ENCODE measurements at places on chromosomes 2 and 18.

- DNase-seq = no peak
Measured at GRCh38 chr2:148162871-148163270, 142.0 kb downstream of the MBD5 start.

DNA sequence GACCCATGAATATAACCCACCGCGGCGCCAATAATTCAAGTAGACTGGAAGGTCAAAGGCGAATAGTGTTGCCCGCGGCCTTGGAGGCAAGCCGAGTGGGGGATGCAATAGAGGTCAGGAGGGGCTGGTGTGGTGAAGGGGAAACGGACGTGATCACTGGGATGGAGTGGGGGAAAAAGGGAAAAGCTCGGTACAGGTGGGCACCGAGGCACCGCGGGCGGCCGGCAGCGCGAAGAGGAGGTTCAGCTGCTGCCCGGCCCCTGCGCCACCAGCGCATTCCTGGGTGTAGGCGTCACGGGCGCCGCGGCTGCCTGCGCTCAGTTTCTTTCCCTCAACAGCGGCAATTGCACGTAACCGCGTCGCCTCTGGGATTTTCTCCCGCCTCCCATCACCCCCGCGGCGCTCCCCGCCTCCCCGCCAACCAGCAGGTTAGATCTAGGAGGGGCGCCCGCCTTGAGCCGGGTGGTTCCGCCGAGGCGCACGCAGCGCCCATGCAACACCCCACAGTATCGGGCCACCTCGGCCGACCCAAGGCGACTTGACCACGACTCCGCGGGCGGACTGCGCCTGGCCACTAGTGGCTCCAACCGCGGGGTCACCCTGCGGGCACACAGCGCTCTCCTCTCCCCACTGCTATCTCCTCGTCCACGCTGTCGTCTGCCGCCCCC, 1.5 kb downstream of the RND3 start:
- DNase-seq = no peak

DNA sequence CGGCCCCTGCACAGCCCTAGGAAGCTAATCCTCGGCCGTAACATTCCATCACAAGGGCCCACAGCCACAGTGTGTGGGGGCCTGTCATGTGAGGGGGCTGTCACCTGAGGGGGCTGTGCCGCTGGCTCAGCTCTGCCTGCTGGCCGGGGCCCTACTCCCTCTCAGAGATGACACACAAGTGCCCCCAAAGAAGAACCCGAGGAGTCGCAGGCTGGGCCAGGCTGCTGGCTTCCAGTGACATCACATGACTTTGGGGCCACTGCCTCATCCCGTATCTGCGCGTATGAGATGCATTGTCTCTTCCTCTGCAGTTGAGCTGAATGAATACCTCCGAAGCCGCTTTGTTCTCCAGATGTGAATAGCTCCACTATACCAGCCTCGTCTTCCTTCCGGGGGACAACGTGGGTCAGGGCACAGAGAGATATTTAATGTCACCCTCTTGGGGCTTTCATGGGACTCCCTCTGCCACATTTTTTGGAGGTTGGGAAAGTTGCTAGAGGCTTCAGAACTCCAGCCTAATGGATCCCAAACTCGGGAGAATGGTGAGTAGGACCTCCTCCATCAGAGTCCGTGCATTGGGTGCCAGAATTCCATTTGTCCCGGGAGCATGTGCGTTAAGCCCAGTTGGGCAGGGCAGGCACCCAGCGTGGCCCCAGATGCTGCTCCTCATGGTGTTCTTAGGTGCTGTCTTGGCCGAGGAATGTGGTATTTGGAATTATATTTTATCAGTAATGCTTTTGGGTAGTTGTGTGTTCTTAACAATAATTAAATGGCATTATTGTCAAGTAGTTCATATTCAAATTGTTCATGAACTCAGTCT, at the start of gene CNDP1:
Gene CNDP1 (plus strand): TSS at position 351 of the 820 bp plus-strand sequence. CDS start 168 bp downstream, at position 519.
- DNase-seq = no peak

GRCh38 chr2:173602153-173602795, 247.6 kb downstream of the CDCA7 start:
- DNase-seq = no peak

- no peak for DNase-seq
Measured at GRCh38 chr2:1743396-1744150, 742 bp downstream of the PXDN start.

- no peak for DNase-seq
Measured at GRCh38 chr18:31573051-31573450, 18.6 kb upstream of the TTR start.

DNA sequence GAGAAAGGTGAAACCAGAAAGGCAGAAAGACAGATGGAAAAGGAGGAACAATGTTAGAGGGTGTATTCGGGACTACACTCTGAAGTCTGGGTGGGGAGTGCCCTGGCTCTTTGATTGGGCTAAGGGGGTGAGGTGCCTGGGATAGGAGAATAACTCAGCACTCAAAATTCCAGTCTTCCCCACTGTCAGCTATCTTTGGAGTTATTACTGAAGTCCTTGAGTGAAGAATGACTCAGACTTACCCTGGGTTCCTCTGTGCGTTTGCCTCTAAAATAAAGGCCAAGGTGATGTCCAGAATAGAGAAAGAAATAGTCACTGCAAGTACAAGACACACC, 151.8 kb upstream of the SERPINE2 start:
- no peak for DNase-seq

DNA sequence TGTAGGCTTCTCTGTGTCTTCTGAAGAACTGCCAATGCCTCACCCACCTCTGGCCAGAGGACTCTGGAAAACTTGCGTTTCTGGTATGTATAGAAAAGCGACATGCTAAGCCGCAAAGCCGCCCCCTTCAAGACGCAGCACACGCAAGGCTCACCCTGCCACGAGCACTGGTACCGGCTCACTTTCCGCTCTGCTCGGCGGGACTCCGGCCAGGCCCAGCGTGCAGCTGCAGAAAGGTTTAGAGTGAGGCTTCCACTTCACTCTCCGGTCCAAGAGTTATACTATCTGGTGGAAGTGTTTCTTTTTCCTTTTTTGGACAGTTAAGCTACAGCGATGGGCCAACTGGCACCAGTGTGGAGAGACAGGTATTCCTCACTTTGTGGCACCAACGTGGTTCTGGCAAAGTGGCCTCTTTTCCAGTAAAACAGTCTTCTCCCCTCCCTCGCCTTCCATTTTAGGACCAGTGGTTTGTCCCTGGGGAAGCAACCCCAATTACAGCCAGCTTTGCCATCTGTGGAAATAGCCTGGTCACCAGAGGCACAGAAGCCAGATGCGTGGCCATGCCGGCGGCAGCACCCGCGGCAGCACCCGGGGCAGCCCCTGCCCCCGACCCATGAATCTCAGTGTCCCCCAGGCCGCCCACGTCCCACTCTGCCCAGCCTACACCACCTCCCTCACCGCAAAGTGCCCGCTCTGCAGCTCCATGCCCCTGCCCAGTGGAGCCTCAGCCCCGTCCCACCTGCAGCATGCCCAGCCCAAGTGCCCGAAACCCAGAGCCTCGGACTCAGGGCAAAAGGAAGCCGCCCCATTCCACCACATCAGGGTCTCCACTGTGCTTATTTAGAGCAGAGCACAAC, 91.6 kb upstream of the CTDP1 start:
- no peak for DNase-seq

DNA sequence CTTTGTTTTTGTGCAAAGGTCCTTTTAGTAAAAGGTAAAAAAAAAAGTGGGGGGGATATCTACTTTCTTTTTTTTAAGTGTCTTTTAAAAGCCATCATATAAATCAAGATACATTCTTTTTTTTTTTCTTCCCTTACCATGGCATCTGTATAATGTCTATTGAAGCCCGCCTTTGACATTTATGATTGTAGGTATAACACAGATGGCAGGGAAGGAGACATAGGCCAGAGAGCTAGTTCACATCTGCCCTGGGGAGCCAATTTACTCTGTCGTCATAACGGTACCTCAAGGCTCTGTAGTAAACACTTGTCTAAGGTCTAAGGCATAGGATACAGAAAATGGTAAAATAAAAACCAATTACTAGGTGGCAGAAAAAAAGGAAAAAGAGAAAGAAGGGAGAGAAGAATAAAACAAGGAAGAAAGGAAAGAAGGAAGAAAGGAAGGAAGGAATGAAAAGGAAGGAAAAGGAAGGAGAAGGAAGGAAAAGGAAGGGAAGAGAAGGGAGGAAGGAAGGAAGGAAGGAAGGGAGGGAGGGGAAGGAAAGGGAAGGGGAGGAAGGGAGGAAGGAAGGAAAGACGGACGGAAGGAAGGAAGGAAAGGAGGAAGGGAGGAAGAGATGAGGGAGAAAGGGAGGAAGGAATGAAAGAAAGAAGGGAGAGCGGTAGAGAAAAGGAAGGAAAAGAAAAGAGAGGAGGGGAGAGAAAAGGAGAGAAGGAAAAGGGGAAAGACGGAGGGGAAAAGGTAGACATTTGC, 343.5 kb downstream of the RBM43 start:
- no peak for DNase-seq

GRCh38 chr2:7015007-7015950, 98.1 kb downstream of the RNF144A start:
- no peak for DNase-seq

- DNase-seq = no peak
Measured at GRCh38 chr2:127864877-127865276, 6.9 kb upstream of the POLR2D start.

DNA sequence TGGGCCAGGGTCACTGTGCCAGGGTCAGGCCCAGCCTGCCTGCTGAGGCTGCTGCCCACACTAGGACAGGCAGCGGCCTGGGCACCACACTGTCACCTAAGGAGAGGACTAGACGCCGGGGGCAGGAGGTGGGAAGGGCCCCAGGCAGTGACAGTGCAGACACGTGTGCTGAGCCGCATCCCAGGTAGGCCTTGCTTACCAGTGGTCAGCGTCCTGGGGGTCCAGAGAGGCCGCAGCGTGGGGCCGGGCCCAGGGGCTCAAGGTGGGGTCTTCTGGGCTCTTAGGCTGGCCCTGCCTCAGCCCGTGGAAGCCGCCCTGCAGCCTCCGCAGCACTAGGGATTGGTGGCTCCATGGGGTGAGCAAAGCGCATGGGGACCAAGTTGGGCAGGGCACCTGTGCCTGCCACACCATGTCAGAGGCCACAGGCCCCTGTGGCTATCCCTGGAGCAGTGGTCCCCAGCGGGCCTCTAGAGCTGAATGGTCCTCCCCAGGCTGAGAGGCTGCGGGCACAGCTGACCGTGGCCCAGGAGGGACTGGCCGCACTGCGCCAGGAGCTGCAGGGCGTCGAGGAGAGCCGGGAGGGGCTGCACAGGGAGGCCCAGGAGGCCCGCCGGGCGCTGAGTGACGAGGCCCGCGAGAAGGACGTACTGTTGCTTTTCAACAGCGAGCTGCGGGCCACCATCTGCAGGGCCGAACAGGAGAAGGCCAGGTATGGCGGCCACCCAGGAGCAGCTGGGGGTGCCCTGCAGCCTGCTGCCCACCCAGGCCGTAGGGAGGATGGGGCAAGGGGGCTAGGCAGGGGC, 35.2 kb upstream of the SNED1 start:
- DNase-seq = no peak

DNA sequence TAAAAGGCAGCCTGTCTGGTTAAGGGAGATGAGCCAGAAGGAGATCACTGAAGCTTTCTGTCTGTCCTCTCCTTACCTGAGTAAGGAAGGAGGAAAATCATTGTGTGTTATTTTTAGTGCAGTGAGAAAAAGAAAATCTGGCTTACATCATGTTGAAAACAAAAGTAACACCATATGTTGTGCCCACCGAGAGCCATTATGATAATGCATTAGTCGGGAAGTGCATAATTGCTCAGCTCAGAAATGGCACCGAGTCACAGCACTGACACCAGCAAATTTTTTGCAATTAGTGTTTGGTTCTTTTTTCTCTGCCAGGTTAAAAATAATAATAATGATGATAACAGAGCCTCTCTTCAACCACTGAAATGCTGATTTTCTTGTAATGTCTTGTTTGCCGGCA, 46.6 kb downstream of the HNMT start:
- DNase-seq = no peak

- no peak for DNase-seq
Measured at GRCh38 chr2:239238381-239238780, 162.4 kb downstream of the HDAC4 start.

GRCh38 chr2:235740821-235741220, 247.0 kb downstream of the AGAP1 start:
- DNase-seq = no peak

- no peak for DNase-seq
Measured at GRCh38 chr2:233081232-233081730, 21.1 kb downstream of the INPP5D start.

DNA sequence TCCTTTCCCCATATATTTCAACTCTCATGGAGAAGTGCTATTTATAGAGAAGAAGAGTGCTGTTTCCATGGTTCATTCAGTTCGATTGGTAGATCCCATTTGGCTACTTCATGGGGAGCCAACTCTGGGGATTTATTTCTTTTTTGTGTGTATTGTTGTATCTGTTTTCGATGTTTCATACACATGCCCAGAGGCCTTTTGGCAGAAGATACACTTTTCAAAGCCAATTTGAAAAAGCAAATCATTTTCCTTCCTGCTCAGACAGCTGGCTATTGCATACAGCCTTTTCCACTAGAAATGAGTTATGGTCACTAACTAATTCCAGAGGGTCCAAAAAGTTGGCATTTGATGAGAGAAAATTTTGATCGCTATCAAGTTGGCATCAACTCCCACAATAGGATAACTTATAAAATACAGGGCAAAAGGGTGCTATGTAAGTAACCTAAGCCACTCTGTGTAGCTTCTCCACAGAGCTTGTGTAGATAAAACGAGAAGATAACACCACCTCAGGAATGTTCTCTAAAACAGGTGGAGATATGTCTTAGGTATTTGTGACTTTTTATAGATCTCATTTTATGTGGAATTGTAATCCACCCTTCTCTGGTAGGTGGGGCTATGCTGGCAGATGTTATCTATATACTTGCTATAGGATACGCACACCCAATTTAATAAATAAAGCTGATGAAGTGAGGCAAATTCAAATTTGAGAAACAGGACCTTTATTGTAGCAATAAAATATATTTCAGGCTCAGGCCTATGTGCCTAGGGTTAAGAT, 798.5 kb downstream of the SATB2 start:
- DNase-seq = no peak

- DNase-seq = no peak
Measured at GRCh38 chr2:113996671-113997594, 107.0 kb downstream of the ACTR3 start.

GRCh38 chr2:204364860-204365535, 180.3 kb upstream of the PARD3B start:
- no peak for DNase-seq

DNA sequence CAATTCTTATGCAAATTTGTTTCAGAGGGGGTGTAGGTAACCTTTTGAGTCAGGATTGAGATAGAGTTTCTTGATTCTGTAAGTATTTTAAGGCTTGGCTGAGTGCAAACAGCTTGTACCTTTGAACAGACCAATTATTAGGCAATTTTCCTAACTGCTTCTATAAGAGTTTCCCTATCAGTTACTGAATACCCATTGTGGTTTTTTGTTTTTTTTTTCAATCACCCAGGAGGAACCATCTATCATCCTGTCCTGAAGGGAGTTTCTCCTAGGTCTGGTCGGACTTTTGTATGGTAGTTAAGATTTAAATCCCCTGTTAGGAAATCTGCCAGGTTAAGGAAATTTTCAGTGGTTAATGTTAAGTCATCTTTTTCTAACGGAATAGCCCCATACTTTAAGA, 319.4 kb upstream of the SLC39A10 start:
- DNase-seq = no peak

GRCh38 chr2:69181806-69182427, 168.9 kb downstream of the ANTXR1 start:
- no peak for DNase-seq
